PC-3 (cell line): ENCODE measurements at places on chromosomes 3 and 15. TPM values are rescaled to one million over a fixed set of nuclear protein-coding genes. Genes with fewer than 3 reads are reported as not detected.

GRCh38 chr3:146470425-146470990 is 1.1 kb upstream of the PLSCR2 start:
- H3K36me3 ChIP-seq = no peaks in the 10 kb centered on the region
- no peaks in the 10 kb centered on the region for H3K27me3 ChIP-seq
- peak overlapping the region; percentile 61 for H3K4me3 ChIP-seq
- H3K4me1 ChIP-seq = peaks cover 43% of the 10 kb centered on the region

DNA sequence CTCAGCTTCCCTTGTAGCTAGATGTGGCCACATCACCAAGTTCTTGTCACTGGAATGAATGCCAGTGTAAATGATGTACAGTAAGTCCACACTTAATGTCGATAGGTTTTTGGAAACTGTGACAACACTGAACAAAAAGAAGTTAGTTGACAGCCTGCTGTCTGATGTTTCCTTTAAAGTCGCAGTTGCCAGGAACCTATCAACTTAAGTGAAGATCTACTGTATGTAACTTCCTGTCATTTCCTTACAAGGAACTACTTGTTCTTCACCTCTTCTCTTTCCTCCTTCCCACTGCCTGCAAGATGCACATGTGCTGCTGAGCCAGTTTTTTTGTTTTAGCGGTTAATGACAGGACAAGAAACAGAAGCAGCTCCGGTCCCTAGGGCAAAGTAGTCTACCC is 44.6 kb downstream of the HDGFL3 start:
- H3K27ac ChIP-seq = no peak overlapping the region
- no peak for DNase-seq
- H3K4me1 ChIP-seq = peaks cover 22% of the 10 kb centered on the region
- H3K4me3 ChIP-seq = no peak overlapping the region
- H3K36me3 ChIP-seq = 0 out of 2 replicates have a peak, but pooled peaks cover 5% of the 10 kb centered on the region
- H3K27me3 ChIP-seq = no peaks in the 10 kb centered on the region

GRCh38 chr3:178520451-178520850 is 15.8 kb upstream of the KCNMB2 start:
- H3K4me1 ChIP-seq = no peaks in the 10 kb centered on the region
- peaks cover 31% of the 10 kb centered on the region for H3K27me3 ChIP-seq
- no peak for DNase-seq
- H3K4me3 ChIP-seq = no peak overlapping the region
- H3K36me3 ChIP-seq = no peaks in the 10 kb centered on the region

DNA sequence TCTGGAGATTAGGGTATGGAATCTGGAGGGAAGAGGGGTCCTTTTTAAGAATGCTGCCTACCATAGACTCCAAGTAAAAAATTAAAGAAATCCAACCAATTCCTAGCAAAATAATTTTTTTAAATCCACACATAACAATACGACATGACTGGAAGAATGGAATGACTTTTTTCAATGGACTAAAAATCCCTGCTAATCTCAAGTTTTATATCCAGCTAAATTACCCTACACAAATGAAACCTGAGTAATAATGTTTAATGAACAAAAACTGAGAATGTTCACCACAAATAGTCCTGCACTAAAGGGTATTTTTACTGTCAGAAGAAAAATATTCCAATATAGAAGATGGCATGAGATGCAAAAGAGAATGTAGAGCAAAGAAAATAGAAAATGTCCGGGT is 220.3 kb upstream of the AGTR1 start:
- no peaks in the 10 kb centered on the region for H3K4me1 ChIP-seq
- no peak for DNase-seq
- H3K27me3 ChIP-seq = no peaks in the 10 kb centered on the region
- H3K36me3 ChIP-seq = no peaks in the 10 kb centered on the region

GRCh38 chr3:141346839-141347238 is 21.5 kb upstream of the ZBTB38 start:
- no peak for DNase-seq
- no peak overlapping the region for H3K27ac ChIP-seq
- H3K27me3 ChIP-seq = no peaks in the 10 kb centered on the region

DNA sequence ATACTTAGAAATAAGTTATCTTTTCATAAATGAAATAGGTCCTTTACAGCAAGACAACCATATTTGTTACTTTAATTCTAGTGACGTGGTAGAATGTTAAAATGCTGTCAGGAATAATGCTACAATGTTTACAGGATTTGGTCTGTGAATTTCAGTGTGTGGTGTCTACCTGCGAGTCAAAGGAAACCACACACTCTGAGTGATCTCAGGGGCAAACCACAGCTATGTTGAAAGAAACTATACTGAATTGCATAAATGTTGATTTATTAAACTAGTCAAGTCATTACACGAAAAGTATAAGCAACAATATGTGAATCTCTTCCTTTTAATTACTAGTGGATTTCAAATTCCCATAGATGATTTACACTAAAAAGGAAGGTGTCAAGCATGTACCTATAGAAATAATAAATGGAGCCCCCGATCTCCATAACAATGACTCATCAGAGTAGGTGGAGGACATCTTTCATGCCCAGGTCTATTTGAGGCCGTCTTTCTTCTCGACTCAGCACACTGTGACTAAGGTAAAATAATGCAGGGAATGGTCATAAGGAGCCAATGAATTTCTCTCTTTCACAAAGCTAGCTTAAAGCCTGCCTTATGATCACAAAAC is 463.0 kb downstream of the ERC2 start:
- peaks cover 38% of the 10 kb centered on the region for H3K27me3 ChIP-seq
- no peaks in the 10 kb centered on the region for H3K36me3 ChIP-seq
- H3K4me3 ChIP-seq = no peak overlapping the region
- H3K4me1 ChIP-seq = no peaks in the 10 kb centered on the region
- H3K27ac ChIP-seq = no peak overlapping the region

GRCh38 chr3:12954891-12955650 is 113.7 kb upstream of the RPL32 start:
- no peak overlapping the region for H3K4me3 ChIP-seq
- no peak overlapping the region for H3K27ac ChIP-seq
- H3K4me1 ChIP-seq = no peaks in the 10 kb centered on the region
- DNase-seq = no peak

DNA sequence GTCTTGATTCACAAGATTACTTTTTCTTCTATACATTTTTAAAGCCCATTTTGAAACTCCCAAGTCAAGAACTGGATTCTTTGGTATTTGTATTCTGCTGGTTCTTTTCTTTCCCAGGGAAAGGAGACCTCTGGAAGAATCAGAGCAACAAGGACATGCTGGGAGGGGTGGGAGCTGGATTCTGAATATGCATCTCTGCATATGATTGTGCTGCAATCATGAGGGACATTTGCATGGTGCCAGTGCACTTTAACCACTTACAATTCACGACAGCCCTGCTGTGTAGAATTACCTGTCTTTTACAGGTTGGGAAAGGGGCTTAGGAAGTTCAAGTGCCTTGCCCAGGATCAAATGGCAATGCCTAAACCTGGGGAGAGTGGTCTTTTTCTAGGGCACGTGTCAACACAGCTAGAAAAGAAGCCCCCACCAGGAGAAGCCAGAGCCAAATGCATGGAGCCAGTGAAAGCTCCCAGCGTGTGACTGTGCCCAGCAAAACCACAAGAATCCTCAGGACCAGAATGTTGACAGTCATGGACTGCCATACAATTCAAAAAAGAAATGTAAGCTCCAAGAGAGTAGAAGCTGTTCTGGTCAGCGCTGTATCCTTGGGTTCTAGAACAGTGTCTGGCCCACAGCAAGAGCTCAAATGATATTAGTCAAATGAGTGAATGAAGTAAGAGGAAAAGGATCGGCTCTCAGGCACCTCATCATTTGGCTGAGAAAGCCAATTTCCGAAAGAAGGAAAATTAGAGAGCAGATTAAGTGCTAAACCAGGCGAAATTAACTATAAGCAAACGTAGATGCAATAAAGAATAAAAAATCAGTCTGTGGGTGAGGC is 84.5 kb upstream of the MEF2A start:
- H3K27me3 ChIP-seq = no peaks in the 10 kb centered on the region
- no peak for DNase-seq
- peaks cover 19% of the 10 kb centered on the region for H3K4me1 ChIP-seq
- H3K36me3 ChIP-seq = no peaks in the 10 kb centered on the region
- no peak overlapping the region for H3K4me3 ChIP-seq

DNA sequence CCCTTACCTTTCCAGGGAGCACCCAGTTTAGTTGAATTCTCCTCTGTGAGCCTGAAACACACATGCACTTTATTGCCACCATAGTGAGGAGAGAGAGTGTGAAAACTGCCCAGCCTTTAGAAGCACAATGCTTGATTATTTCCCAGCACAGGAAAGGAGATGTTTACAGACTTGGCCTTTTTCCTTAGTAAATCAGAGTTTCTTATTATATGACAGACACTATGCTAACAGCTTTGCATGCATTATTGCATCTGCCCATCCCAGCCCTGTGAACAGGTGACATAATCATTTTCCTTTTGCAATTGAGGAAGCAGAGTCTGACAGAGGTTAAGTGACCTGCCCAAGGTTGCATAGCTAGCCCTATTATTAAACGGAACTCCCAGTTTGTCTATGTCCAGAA is 36.5 kb downstream of the CAPN3 start:
- no peak for DNase-seq
- no peak overlapping the region for H3K4me3 ChIP-seq
- no peaks in the 10 kb centered on the region for H3K36me3 ChIP-seq

DNA sequence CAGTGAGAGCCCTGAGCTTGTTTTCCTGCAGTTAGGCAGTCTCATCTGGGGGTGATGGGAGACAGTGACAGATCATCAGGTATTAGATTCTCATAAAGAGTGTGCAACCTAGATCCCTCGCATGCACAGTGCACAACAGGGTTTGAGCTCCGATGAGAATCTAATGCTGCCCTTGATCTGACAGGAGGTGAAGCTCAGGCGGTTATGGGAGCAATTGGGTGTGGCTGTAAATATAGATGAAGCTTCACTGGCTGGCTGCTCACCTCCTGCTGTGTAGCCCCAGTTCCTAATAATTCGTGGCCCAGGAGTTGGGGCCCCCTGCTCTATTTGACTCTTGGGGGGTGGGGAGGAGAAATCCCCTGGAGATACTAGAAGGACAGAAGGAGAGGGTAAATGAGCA is 309.4 kb upstream of the STT3B start:
- H3K4me1 ChIP-seq = no peaks in the 10 kb centered on the region
- H3K36me3 ChIP-seq = no peaks in the 10 kb centered on the region
- no peak for DNase-seq

The MME gene
- total RNA-seq = 1.2 and 3.1 TPM in 2 replicates

The IQGAP1 gene
- total RNA-seq = 139 and 148 TPM in 2 replicates

The CLPX gene
- 19.3 and 22.5 TPM in 2 replicates for total RNA-seq

The PLA2G4E gene
- total RNA-seq = not detected in 2 replicates

The SIDT1 gene
- 14.1 and 18.4 TPM in 2 replicates for total RNA-seq

The PIGZ gene
- total RNA-seq = 1.6 and 3.7 TPM in 2 replicates
